ENCODE measurements at places on chromosomes 16 and 17.

- no peak for DNase-seq
Observed at GRCh38 chr16:89458967-89459366, 31.4 kb downstream of the ANKRD11 start.

DNA sequence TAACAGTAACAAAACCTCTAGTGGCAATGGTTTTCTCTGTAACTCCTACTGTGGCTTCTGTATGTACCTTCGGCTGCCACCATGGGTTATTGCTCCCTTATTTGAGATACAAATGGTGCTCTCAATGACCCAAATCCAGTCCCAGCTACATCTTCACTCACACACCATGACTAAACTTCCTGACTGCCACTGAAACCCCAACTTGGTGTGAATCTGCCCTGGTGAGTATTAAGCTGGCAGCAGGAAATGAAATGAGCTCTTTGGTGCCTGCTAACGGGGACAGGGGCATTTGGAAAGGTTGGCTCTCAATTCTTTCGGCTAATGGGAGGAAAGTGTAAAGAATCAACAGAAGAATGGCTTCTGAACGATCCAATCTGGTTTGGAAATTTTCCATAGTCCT lies 7.5 kb upstream of the SLC35B1 start:
- DNase-seq: no peak

- no peak for DNase-seq
Observed at GRCh38 chr16:24571096-24571495, 31.7 kb downstream of the RBBP6 start.

- DNase-seq: no peak
Observed at GRCh38 chr17:67959510-67959909, 36.8 kb downstream of the C17orf58 start.

GRCh38 chr16:9408297-9408878 lies 316.9 kb downstream of the HAPSTR1 start:
- DNase-seq: no peak

DNA sequence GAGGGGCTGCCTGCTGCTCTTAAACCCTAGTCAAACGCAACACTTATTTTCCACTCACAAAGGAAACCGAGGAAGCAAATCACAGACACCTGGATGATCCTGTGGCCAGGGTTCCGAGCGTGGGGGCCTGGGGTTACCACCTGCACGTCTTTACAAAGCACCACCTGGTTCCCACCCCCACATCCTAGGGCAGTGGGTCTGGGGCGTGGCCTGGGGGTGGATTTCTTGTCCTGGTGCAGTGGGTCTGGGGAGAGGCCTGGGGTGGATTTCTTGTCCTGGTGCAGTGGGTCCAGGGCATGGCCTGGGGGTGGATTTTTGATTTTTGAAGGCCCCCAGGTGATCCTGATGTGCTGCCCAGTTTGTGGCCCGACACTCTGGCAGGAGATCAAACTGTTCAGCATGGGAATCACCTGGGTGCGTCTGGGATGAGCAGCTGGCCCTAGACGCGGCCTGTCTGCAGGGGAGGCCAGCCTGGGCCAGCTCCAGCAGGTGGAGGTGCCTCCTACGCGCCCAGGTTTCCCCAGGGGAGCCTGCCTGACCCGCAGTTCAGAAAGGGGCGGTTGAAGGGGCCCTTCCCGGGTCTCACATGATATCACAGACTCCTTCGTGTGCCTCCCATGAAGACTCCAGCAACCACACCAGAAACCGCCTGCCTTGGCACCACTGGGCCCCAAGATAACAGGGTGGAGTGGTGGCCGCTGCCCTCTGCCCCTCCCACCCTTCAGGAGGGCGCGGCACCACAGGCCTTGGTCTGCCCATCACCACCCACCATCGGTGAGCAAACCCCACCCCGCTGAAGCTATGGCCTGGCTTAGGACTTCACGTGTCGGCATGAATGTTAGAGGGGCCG lies 6.3 kb downstream of the HAGH start:
- DNase-seq: no peak

All from esophagus squamous epithelium (tissue), 5 donors.